ENCODE measurements at places on chromosomes 4 and X. TPM values are rescaled to one million over a fixed set of nuclear protein-coding genes. Genes with fewer than 3 reads are reported as not detected.

DNA sequence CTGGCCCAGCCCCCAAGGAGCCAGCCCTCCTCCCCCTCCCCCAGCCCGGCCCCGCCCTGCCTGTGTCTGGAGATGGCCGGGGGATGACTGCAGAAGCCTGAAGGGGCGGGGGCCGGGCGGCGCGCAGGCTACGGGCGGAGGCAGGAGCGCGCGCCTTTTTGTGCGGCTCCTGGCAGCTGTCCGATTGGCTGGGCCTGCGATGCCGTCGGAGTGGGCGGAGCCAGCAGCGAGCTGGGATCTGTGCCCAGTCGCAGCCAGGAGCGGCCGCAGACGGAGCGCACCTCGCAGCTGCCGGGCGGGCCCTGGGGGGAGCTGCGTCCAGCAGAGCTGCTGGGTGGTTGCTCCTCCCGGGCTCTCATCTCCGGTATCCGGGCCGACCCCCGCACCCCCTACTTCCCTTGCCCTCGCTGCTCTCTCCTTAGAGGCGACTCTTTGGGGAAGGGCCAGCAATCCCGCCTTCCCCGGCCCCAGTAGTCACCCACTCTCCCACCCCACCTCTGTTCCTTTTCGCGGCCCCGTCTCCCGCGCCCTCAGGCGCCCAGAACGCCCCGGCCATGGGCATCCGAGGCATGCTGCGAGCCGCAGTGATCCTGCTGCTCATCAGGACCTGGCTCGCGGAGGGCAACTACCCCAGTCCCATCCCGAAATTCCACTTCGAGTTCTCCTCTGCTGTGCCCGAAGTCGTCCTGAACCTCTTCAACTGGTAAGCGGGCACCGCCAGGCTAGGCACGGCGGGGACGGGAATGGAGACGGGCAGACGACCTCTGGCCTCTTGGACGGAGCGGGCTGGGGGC, at the start of gene GABRQ:
TSS of gene GABRQ (plus strand) at position 247 of the 794 bp plus-strand sequence. CDS start at position 555, 308 bp downstream.
- no peaks in the 10 kb centered on the region for H3K4me1 ChIP-seq
- no peak within 1 kb of the TSS for H3K4me3 ChIP-seq
- no peaks in the 10 kb centered on the region for H3K27me3 ChIP-seq
- DNase-seq, result peak; percentile 3
- no peaks in the 10 kb centered on the region for H3K36me3 ChIP-seq

- H3K27me3 ChIP-seq, result no peaks in the 10 kb centered on the region
- H3K27ac ChIP-seq, result no peak overlapping the region
- no peaks in the 10 kb centered on the region for H3K36me3 ChIP-seq
- no peaks in the 10 kb centered on the region for H3K4me1 ChIP-seq
Observed at GRCh38 chrX:149758068-149758714, 15.7 kb upstream of the HSFX1 start.

- H3K4me1 ChIP-seq, result no peaks in the 10 kb centered on the region
- H3K36me3 ChIP-seq, result no peaks in the 10 kb centered on the region
- no peak overlapping the region for H3K4me3 ChIP-seq
- DNase-seq, result peak; percentile 49
- H3K27me3 ChIP-seq, result no peaks in the 10 kb centered on the region
Observed at GRCh38 chrX:130626521-130626920, 224.7 kb downstream of the RBMX2 start.

DNA sequence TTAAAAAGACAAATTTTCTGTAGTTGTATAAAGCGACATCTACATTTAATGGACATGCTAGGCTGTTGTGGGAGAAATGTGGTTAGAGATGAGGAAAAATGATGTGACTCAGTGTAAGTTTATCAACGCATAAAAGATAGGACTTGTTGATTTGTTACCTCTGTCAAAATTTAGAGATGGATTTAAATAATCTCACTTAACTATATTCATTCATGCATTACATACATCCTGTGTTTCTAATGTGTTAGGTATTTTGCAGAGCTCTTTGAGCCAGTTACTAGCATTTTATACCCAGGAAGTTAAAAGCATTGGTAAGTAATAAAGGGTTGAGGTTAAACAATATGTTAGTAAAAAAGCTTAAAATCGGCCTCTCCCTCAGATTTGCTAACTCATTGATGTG, 34.3 kb downstream of the METAP1 start:
- no peak overlapping the region for H3K4me3 ChIP-seq
- no peaks in the 10 kb centered on the region for H3K27me3 ChIP-seq
- peak; percentile 74 for DNase-seq
- no peaks in the 10 kb centered on the region for H3K36me3 ChIP-seq
- H3K27ac ChIP-seq, result no peak overlapping the region
- no peaks in the 10 kb centered on the region for H3K4me1 ChIP-seq

GRCh38 chr4:76090241-76090691, 15.8 kb downstream of the ART3 start:
- H3K27me3 ChIP-seq, result no peaks in the 10 kb centered on the region
- H3K4me3 ChIP-seq, result no peak overlapping the region
- peaks cover 2% of the 10 kb centered on the region for H3K4me1 ChIP-seq
- peak; percentile 95 for DNase-seq
- H3K36me3 ChIP-seq, result no peaks in the 10 kb centered on the region

DNA sequence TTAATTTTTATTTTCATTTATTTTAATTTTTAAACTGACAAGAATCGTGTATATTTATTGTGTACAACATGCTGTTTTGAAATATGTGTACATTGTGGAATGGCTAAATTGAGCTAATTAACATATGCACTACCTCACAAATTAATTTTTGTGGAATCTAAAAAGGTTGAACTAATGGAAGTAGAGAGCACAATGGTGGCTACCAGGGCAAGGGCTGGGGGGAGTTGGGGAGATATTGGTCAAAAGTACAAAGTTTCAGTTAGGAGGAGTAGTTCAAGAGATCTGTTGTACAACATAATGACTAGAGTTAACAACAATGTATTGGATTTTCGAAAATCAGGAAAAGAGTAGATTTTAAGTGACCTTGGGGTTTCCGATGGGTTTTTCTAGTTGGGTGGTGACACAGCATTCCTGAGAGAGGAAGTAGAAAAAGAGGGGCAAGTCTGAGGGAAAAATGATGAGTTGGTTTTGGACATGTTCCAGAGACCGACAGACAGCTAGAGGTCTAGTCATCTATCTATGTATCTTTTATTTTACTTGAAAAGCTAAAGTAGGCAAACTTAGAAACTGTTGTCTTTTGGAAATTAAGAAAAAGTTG, 23.2 kb downstream of the APOO start:
- DNase-seq, result no peak
- H3K4me3 ChIP-seq, result no peak overlapping the region
- no peak overlapping the region for H3K27ac ChIP-seq
- H3K36me3 ChIP-seq, result no peaks in the 10 kb centered on the region
- peaks cover 5% of the 10 kb centered on the region for H3K4me1 ChIP-seq
- no peaks in the 10 kb centered on the region for H3K27me3 ChIP-seq

DNA sequence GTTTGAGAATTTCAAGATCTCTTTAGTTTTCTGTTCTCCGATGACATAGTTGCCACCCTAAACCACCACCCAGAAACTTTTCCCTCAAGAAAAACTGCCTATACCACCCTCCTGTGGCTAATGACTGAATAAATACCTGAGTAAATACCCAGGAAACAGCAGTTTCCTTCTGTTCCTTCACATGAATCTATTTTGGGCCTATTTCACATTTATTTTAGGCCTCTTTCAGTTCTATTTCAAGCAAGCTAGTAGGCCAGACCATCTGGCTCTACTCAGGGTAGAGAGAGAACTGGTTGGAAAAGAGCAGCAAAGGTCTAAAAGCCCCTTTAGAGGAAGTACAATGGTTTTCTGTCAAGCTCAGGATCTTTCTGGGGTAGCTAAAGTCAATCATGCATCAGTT, 23.4 kb downstream of the ARHGEF9 start:
- no peaks in the 10 kb centered on the region for H3K4me1 ChIP-seq
- H3K36me3 ChIP-seq, result no peaks in the 10 kb centered on the region
- H3K27ac ChIP-seq, result no peak overlapping the region
- H3K4me3 ChIP-seq, result no peak overlapping the region
- DNase-seq, result no peak

DNA sequence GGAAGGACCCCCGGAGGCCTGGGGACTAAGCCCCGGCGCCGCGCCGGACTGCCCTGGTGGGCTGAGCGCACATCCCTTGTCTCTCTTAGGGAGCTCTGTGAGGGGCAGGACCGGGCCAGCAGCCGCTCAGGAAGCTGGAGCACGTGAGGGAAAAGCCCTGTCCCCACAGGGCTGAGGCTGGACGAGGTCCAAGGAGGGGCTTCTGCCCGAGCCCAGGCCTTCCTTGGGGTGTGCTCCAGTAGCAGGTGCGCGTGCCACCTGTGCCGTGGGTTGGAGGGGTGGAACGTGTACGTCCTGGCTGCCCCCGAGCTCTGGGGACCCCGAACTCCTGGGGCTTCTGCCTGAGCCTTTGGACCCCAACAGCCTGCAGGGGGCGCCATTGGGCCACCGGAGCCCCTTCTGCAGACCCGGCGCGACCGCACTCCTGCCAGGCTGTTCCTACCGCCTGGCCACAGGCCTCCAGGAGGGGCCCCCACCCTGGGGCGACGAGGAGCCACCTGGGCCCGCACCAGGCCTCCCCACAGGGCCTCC, 27.2 kb downstream of the TACC3 start:
- H3K4me1 ChIP-seq, result no peaks in the 10 kb centered on the region
- peak; percentile 55 for DNase-seq
- H3K4me3 ChIP-seq, result no peak overlapping the region
- no peak overlapping the region for H3K27ac ChIP-seq
- no peaks in the 10 kb centered on the region for H3K27me3 ChIP-seq

DNA sequence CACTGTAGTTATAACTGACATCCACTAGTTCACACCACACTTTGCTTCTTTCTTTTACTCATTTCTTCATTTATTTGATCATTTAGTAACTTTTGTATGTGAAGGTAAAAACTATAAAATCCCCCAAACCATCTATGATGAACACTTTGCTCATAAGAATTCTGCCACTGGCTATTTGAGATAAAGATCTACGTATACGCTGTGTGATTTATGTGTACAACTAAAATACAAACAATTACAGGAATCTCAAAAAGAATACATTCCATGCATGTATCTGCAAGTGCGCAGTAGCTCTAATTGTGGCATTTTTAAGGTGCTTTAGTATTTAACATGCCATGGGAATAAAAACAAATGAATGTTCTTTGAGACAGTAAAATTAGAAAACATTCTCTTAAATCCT, 156.9 kb upstream of the NAP1L5 start:
- no peak overlapping the region for H3K4me3 ChIP-seq
- no peaks in the 10 kb centered on the region for H3K36me3 ChIP-seq
- no peaks in the 10 kb centered on the region for H3K4me1 ChIP-seq
- H3K27ac ChIP-seq, result no peak overlapping the region
- H3K27me3 ChIP-seq, result no peaks in the 10 kb centered on the region

- H3K36me3 ChIP-seq, result no peaks in the 10 kb centered on the region
- H3K4me3 ChIP-seq, result no peak overlapping the region
- no peaks in the 10 kb centered on the region for H3K4me1 ChIP-seq
- H3K27ac ChIP-seq, result no peak overlapping the region
- no peak for DNase-seq
Observed at GRCh38 chr4:165294907-165295306, 32.6 kb upstream of the MSMO1 start.

DNA sequence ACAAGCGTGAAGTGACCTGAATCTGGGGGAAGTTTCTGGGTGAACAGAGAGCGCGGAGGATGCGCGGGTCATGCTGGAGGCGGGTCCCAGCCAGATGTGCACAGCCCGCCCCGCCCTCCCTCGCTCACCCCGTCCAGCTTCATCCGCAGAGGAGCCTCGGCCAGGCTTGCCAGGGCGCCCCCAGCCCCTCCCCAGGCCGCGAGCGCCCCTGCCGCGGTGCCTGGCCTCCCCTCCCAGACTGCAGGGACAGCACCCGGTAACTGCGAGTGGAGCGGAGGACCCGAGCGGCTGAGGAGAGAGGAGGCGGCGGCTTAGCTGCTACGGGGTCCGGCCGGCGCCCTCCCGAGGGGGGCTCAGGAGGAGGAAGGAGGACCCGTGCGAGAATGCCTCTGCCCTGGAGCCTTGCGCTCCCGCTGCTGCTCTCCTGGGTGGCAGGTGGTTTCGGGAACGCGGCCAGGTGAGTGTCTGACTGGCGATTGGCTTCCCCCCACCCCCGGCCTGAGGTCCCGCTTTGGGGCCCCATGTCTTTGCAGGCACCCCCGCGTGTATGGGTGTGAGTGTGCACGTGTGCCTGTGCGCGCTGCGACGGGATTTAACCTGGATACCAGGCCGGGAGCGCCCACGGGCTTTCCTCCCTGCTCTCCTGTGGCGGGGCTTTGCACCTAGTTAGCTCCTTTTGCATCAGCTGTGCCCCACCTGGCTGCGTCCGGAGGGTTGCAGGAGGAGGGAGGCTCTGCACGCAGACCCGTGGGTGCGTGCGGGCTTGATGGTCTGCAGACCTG, at the start of gene EGFL6:
TSS of gene EGFL6 (plus strand) at position 123 of the 782 bp plus-strand sequence. CDS start at position 384, 261 bp downstream.
- DNase-seq, result no peak
- H3K27me3 ChIP-seq, result peaks cover 24% of the 10 kb centered on the region
- no peaks in the 10 kb centered on the region for H3K4me1 ChIP-seq
- H3K4me3 ChIP-seq, result no peak within 1 kb of the TSS

DNA sequence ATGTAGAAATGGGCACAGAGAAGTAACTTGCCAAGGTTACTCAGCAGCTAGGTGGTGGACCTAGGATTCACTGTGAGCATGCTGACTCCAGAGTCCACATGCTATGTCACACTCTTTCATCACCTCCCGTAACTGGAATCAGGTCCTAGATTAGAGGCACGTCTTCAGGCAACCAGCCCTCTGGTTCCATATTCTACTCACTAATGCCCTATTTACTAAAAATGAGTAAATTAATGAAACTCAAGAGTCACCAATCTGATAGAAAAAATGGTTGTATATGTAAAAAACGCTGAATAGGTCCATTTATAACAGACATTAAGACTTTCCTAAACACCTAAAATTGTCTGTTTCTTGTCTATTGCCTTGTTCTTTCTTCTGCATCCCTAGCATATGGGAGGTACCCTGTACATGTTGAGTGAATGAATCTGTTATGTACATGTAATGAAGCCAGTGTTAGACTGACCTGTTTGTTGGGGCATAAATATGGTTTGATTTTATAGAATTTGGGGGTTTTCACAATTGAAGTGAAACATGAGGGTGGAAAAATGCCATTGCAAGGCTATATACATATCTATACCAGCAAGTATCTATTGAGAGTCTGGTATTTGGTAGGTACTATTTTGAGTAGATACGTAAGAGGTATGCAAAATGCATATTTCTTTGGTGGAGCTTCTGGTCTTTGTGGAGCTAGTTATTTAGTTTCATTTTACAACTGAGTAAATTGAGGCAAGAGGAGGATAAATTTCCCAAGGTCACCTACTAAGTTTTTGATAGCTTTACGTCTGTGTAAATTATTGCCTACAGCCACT, 7.5 kb upstream of the RUFY3 start:
- H3K4me3 ChIP-seq, result no peak overlapping the region
- no peaks in the 10 kb centered on the region for H3K4me1 ChIP-seq
- peak; percentile 13 for DNase-seq
- no peaks in the 10 kb centered on the region for H3K36me3 ChIP-seq
- H3K27me3 ChIP-seq, result no peaks in the 10 kb centered on the region

- no peaks in the 10 kb centered on the region for H3K4me1 ChIP-seq
- DNase-seq, result no peak
- H3K4me3 ChIP-seq, result no peak overlapping the region
- no peak overlapping the region for H3K27ac ChIP-seq
- no peaks in the 10 kb centered on the region for H3K27me3 ChIP-seq
Observed at GRCh38 chr4:55837903-55838302, 15.5 kb upstream of the EXOC1 start.

- peaks cover 18% of the 10 kb centered on the region for H3K4me1 ChIP-seq
- no peak overlapping the region for H3K4me3 ChIP-seq
- H3K27me3 ChIP-seq, result no peaks in the 10 kb centered on the region
Observed at GRCh38 chr4:77697860-77698590, 92.4 kb downstream of the CXCL13 start.

- H3K4me1 ChIP-seq, result no peaks in the 10 kb centered on the region
- H3K36me3 ChIP-seq, result no peaks in the 10 kb centered on the region
- no peak overlapping the region for H3K27ac ChIP-seq
- no peaks in the 10 kb centered on the region for H3K27me3 ChIP-seq
Observed at GRCh38 chr4:173910891-173911290, 372.6 kb downstream of the FBXO8 start.

Gene TCEAL6
- not detected for total RNA-seq

Gene F9
- total RNA-seq, result not detected

Data from fibroblast of lung (primary cell).